ENCODE measurements at places on chromosomes 4 and X.

- no peak for DNase-seq
These were observed 34.6 kb downstream of the PPP2R2C start for GRCh38 chr4:6437826-6438238.

- no peak for DNase-seq
These were observed 124.4 kb downstream of the CPE start for GRCh38 chr4:165502916-165503907.

DNA sequence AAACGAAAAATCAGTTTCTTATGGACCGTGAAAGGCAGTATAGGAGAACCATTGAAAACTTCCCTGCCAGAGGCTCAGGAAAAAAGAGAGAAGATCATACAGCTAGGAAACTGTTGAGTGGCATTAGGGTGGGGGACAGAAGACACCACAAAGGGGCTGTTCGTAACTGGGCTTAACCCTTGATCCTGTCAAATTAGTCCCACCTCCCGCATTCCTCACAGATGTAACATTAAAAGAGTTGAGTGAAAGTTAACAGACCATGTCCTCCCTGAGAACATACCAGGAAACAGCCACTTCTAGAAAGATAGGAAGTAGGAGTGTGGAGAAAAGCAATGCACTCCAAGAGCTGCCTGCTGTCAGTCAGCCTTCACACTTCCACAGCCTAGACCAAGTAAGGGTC lies 8.7 kb downstream of the SHROOM4 start:
- no peak for DNase-seq

GRCh38 chr4:108263057-108263456 lies 94.3 kb upstream of the LEF1 start:
- no peak for DNase-seq

DNA sequence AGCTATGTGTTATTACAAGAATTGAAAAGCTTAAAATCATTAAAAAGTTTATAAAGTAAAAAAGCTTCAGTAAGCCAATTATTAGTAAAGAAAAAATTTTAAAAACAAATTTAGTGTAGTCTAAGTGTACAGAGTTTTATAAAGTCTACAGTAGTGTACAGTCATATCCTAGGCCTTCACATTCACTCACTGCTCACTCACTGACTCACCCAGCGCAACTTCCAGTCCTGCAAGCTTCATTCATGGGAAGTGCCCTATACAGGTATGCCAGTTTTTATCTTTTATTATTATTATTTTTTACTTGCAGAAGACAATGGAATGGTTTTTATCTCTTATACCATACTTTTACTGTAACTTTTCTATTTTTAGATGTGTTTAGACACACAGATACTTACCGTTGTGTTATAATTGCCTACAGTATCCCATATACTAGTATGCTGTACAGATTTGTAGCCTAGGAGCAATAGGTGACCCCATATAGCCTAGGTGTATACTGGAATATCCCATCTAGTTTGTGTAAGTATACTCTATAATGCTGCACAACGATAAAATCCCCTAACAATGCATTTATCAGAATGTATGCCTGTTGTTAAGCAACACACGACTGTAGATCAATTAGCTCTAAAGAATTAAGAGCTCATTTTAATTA lies 230.7 kb downstream of the DCLK2 start:
- no peak for DNase-seq

DNA sequence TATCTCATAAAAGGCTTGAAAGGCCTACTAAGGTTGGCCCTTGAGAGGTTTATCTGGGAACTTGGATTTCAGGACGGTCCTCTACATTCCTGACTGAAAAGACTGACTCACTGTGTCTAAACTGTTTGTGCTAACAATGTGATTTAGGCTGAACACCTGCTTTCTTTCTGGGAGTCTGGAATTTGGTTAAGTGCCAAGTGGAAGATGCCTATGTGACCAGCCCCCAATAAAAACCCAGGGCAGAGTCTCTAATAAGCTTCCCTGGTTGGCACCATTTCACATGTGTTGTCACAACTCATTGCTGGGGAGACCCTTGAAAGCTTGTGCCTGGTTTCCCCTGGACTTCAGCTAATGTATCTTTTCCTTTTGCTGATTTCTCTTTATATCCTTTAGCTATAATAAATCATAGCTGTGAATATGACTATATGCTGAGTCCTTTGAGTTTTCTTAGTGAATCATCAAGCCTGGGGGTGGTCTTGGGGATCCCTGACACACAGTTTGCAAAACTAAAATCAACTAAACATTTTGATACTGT lies 55.1 kb downstream of the GPR82 start:
- DNase-seq, result no peak

DNA sequence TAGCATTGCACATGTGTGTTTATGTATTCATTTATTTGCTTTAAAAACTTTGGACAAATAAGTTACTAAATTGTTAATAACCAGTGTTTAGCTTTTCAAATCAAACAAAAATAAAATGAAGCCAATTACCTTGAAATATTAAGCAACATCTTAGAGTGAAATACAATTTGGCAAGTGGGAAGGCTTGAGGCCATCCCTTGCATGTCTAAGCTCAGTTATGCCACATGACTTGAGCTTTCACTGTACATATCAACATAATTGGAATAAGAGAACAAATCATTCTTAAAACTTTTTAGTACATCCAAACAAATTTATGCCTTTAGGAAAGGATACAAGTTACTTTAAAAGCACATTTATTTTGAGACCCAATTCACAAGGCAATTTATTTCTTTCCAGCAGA lies 640.6 kb downstream of the SPRY1 start:
- no peak for DNase-seq

- DNase-seq, result no peak
These were observed 190.6 kb downstream of the FRAS1 start for GRCh38 chr4:78247536-78248285.

- DNase-seq, result no peak
These were observed 78.0 kb downstream of the HCCS start for GRCh38 chrX:11189097-11189496.

DNA sequence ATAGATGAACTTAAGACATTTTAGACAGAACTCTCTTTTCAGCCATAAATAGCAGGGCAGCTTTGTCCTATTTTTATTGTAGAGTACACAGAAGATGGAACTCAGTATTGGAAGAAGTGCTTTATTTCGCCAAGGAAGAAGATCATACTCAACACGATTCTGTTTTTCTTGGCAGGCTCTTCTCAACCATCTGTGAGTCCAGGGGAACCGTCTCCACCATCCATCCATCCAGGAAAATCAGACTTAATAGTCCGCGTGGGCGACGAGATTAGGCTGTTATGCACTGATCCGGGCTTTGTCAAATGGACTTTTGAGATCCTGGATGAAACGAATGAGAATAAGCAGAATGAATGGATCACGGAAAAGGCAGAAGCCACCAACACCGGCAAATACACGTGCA lies 37.6 kb downstream of the KIT start:
- DNase-seq, result no peak

GRCh38 chrX:38236901-38237615 lies 16.4 kb upstream of the SRPX start:
- DNase-seq, result no peak

GRCh38 chrX:11504234-11504633 lies 161.5 kb downstream of the ARHGAP6 start:
- DNase-seq, result no peak

- no peak for DNase-seq
These were observed 57.5 kb upstream of the GC start for GRCh38 chr4:71841336-71841735.

DNA sequence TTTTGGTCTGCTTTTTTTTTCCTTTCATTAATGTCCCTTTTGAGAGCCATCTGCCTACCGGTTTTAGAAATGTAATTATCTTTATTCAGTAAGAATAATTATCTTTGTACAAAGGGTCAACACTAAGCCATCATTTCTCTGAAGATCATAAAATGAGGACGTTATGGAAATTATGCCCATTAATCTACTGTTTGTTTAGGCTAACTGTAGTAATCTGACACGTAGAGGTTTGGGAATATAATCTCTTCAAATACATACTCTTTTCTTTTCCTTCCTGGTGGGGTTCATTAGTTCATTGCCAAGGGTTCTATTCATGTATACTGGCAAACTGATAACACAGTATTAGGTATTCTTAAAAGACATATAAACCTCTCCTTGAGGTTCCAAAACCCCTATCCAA lies 3.8 kb upstream of the HSD17B13 start:
- DNase-seq, result no peak
